ENCODE measurements at places on chromosomes 2 and 18. TPM values are rescaled to one million over a fixed set of nuclear protein-coding genes. Genes with fewer than 3 reads are reported as not detected.
A peak's percentile ranks its signal among the peaks of the same experiment; 100 is the strongest.

PLA2R1 gene
- total RNA-seq = not detected

SLC1A4 gene
- total RNA-seq = 15.9 TPM

FAM161A gene
- total RNA-seq = 7.0 TPM

CCDC121 gene
- total RNA-seq = 0.34 TPM

STARD6 gene
- not detected for total RNA-seq

HOXD8 gene
- not detected for total RNA-seq

SERPINB7 gene
- not detected for total RNA-seq

ZNF396 gene
- 0.93 TPM for total RNA-seq

ZNF519 gene
- total RNA-seq = 14.1 TPM

ABCG8 gene
- not detected for total RNA-seq

RFTN2 gene
- total RNA-seq = not detected

EMX1 gene
- not detected for total RNA-seq

SP3 gene
- 90.1 TPM for total RNA-seq

- DNase-seq = no peak
These were observed 26.9 kb upstream of the GPR75 start for GRCh38 chr2:53886406-53887280.

DNA sequence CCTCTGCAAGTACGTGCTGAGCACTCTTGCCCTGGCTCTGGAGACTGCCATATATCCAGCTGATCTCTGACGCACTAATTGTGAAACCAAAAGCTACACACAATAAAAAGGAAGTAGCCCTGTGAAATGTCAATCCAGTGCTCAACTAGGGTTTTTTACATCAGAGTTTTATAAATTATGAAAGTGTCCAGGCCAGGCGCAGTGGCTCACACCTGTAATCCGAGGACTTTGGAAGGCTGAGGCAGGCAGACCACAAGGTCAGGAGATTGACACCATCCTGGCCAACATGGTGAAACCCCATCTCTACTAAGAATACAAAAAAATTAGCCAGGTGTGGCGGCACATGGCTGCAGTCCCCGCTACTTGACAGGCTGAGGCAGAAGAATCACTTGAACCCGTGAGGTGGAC, 24.5 kb upstream of the PEX13 start:
- DNase-seq = peak; percentile 24

GRCh38 chr18:58549814-58550339, 79.0 kb downstream of the ALPK2 start:
- no peak for DNase-seq

GRCh38 chr18:26928670-26929313, 63.3 kb upstream of the AQP4 start:
- DNase-seq = no peak

DNA sequence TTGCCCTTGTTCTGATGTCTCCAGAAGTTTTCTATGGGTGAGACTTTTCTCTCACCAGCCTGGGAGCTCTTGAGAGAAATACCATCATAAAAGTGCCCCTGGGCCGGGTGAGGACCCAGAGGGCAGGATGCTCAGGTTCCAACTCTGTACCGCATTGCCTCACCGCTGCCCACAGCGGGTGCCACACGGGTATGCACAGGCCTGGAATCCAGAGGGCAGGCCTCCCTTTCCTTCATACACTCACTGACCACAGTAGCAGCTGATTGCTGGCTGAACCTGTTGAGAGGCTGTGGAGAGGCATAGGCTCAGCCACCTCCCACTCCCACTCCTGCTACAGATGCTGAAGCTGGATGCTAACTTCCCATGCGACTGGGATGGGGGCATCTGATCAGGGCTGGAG, 293.8 kb downstream of the CYP26B1 start:
- no peak for DNase-seq

- DNase-seq = no peak
These were observed 26.4 kb upstream of the TDRD15 start for GRCh38 chr2:21097331-21097730.

DNA sequence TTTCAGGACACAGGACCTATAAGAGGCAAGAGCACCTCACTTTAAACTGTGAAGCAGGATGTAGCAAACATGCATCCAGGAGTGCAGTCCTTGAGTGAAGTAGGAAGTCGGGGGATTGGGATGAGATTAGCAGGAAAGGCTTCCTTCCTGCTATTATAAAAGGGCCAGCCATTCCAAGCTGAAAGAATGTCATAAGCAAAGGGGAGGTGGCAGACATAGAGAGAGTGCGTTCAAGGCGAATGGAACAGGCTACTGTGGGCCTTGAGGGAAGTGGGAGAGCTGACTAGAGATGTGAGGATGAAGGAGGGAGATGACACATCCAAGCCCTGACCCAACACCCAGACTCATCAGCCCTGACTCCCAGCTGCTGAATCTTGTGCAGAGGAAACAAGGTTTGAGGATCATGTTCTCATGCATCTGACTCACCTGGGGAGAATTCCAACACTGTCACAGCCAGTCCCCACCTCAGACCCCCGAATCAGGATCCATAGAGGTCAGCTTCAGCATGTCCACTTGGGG, 63.9 kb downstream of the GYPC start:
- no peak for DNase-seq

- DNase-seq = no peak
These were observed at the start of gene SULT1C4 for GRCh38 chr2:108377815-108378630. Gene SULT1C4 (plus strand): TSS chr2:108377954. CDS start chr2:108378338, 384 bp downstream.

DNA sequence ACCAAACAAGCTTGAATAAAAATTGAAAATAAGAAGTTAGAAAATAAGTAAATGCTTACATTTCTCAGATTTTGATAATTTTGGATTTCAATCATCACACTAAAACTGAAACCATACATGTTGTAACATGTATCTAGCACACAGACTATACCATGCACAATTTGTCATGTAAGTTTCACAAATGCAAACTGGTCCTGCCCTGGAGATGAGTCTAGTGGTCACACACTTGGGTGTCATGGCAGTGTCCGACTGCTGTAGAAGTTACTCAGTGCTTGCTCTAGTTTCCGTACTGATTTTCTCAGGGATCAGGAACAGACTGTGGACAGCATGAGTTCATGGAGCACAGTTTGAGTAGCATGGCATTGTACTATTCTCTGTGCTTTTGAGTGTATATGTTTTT, 182.9 kb upstream of the RMP24 start:
- no peak for DNase-seq

DNA sequence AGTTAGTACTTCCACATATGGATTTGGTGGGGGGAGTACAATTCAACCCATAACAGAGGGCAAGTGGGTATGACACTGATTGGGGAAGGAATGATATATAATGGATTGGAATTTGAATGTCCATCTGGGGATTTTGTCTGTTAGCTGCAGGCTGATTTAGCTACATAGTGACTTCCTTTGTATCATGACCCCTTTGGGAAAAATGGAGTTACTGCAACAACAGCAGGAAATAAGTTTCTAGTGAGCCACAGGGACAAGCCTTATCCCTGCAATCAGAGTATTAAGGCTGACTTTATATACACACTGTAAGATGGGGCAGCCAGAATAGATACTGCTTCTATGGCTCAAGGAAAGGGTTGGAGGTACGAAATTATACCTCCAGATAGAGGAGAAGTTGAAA, 404.4 kb upstream of the MEIS1 start:
- DNase-seq = no peak

GRCh38 chr18:49028091-49028490, 77.3 kb upstream of the SMAD7 start:
- no peak for DNase-seq

DNA sequence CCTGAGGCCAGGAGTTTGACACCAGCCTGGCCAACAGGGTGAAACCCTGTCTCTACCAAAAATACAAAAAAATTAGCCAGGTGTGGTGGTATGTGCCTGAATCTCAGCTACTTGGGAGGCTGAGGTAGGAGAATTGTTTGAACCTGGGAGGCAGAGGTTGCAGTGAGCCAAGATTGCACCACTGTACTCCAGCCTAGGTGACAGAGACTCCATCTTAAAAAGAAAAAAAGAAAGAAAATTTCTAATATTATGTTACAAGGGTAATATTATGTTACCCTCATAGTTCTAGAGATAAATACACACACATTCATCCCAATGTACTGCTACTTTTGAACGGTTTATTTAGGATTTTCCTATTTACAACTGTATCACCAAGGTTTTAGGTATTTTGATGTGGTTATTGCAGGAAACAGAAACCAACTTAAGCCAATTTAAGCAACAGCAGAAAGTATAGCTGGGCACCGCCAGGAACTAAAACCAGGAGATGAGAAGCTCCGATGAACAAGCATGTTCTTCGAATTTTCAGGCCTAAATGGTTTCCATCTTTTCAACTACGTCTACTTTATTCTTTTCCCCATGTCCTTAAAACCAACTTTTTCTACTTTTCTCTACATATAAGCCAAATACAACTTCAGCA, 11.8 kb upstream of the ROCK1 start:
- DNase-seq = no peak

DNA sequence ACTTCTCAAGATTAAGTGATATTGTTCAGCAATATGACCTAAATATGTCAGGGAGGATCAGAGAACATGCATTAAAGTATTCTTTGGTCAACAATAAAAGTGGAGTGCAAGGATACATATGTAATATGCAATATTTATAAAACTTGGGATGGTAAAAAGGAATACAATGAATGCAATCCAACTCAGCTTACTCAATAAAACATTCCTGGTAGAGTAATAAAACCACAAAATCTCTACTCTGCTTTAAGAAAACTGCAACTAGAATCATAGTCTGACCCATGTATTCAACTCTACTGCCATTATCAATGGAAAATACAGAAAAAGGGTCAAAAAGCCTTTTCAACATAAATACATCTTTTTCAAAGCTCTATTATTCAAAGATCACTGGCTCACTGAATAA, 11.6 kb downstream of the IRS1 start:
- no peak for DNase-seq

GRCh38 chr2:38380397-38381130, 3.5 kb upstream of the ATL2 start:
- no peak for DNase-seq

DNA sequence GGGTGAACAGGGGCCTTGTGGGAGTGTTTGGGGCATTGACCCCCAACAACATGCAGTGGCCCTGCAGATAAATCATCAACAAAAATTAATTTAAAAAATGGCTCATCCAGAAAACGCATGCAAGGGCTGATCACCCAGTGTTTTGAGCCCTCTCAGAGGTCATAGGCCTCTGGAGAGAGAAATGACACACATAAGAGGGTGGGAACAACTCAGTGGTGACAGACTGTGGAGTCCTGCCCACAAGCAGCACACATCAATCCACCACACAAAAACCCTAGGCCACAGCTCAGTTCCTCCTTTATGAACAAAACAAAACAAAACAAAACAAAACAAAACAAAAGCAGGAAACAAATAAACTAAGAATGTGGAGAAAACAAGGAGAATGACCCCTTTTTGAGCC, 351.7 kb upstream of the SPHKAP start:
- DNase-seq = no peak

DNA sequence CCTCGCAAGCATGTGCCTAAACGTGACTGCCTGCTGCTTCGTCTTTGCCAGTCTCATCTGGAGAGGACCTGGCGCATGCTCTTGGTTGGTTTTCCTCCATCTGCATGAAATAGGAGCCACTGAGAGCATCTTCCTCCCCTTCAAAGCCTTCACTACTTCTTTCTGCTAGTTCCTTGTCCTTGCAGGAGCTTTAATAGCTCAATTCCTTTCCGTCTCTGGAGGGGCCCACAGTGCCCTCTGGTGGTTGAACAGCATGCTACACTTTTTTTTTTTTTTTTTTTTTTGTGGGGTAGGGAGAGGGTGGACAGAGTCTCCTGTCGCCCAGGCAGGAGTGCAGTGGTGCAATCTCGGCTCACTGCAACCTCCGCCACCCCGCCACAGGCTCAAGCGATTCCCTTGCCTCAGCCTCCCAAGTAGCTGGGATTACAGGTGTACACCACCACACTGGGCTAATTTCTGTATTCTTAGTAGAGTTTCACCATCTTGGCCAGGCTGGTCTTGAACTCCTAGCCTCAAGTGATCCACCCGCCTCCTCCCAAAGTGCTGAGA, 59.6 kb downstream of the SP110 start:
- peak; percentile 69 for DNase-seq

GRCh38 chr2:104462731-104463130, 391.2 kb upstream of the POU3F3 start:
- no peak for DNase-seq

DNA sequence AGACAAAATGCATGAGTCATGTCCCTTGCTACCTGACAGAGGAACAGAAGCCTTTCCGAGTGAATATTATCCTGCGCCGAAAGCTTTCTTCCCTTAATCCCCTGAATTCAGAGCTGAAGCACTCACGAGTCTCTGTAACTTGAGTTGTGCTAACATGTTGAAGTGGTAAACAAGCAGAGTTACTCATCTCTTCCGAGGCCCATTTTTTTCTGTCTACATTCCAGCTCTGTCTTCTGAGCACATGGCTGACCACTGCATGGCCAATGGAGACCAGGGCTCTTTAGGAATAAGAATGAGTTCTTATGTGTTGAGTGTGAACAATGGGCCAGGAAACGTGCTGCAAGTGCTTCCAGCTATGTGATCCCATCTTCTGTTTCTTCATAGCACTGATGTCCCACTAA, 73.1 kb upstream of the PID1 start:
- DNase-seq = no peak

DNA sequence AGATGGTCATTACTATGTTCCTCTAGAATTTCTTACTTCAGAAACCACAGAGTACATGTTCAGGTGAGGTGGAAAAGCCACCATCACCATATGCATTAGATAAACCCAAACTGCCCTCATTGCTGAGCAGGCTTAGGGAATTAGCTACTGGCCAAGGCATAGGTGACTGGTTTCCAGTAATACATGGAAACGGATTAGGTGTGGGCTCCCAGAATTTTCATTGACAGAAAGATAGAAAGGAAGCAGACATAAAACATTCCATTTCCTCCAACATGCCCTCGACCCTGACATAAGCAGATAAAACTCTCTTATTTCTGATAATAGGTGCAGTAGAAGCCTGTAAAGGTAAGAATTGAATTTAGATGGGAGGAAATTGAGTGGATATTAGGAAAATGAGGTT, 1466.1 kb downstream of the SUCLG1 start:
- no peak for DNase-seq

GRCh38 chr2:506866-507265, 170.3 kb downstream of the TMEM18 start:
- no peak for DNase-seq

GRCh38 chr2:43078301-43078700, 148.1 kb downstream of the ZFP36L2 start:
- no peak for DNase-seq

- no peak for DNase-seq
These were observed 157.4 kb upstream of the DNMT3A start for GRCh38 chr2:25499157-25499556.

GRCh38 chr2:25409468-25409867, 67.7 kb upstream of the DNMT3A start:
- DNase-seq = no peak

DNA sequence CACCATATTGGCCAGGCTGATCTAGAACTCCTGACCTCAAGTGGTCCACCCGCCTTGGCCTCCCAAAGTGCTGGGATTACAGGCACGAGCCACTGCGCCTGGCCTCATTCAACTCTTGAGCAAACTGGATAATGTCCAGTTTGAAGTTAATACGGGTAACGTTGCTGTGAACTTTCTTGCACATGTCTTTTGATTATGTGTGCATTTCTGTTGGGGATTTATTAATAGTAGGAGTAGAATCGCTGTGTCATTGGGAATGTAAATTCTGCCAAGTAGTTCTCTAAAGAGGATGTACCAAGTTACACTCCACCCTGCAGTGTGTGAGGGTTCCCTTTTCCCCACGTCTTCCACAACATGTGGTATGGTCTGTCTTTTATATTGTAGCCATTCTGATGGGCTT, 6.2 kb downstream of the IMPA2 start:
- DNase-seq = no peak
